ENCODE measurements at places on chromosomes 1 and 21.

- no peak for DNase-seq
Measured at GRCh38 chr1:154198756-154199562, 7.1 kb upstream of the TPM3 start.

- no peak for DNase-seq
Measured at GRCh38 chr1:28885472-28885877, 28.9 kb upstream of the EPB41 start.

- DNase-seq, result no peak
Measured at GRCh38 chr1:219422811-219423598, 189.9 kb downstream of the ZC3H11B start.

- no peak for DNase-seq
Measured at GRCh38 chr1:30830537-30830936, 73.0 kb upstream of the LAPTM5 start.

DNA sequence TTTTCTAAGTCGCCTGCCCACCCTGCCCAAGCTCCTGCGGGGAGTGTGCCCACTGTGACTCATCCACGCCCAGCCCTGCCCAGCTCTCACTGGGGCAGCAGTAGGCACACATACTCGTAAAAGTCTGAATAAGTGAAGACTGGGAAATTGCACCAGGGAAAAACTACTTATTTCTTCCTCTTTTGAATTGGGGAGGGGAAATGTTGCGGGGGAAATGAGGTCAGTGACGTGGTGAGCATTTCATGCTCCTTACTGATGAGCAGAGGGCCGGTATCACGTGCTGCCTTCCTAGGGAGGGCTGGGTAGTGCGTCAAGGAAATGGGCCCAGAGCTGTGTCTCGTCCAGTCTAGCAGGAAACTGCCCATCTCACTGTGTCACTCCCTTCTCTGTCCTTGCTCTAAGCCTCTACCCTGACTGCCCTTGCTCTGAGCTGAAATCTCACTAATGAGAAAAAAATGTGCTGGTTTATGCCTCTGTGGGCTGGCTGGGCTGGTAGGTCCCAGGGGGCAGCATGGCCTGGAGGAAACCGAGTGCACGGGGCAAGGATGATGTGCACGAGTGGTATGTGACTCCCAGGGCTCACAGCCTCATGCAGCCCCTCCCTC lies 13.5 kb upstream of the TNFRSF1B start:
- no peak for DNase-seq
